Peyer's patch (tissue), 4 donors: ENCODE measurements at places on chromosomes 7 and 10. TPM values are rescaled to one million over a fixed set of nuclear protein-coding genes. Genes with fewer than 3 reads are reported as not detected.

Gene CCDC136
- 10.3 TPM for total RNA-seq

GRCh38 chr10:132868995-132869394 lies 73.4 kb downstream of the CFAP46 start:
- DNase-seq: peak; percentile 16

GRCh38 chr7:30240106-30240800 lies 44.1 kb upstream of the ZNRF2 start:
- DNase-seq: no peak

DNA sequence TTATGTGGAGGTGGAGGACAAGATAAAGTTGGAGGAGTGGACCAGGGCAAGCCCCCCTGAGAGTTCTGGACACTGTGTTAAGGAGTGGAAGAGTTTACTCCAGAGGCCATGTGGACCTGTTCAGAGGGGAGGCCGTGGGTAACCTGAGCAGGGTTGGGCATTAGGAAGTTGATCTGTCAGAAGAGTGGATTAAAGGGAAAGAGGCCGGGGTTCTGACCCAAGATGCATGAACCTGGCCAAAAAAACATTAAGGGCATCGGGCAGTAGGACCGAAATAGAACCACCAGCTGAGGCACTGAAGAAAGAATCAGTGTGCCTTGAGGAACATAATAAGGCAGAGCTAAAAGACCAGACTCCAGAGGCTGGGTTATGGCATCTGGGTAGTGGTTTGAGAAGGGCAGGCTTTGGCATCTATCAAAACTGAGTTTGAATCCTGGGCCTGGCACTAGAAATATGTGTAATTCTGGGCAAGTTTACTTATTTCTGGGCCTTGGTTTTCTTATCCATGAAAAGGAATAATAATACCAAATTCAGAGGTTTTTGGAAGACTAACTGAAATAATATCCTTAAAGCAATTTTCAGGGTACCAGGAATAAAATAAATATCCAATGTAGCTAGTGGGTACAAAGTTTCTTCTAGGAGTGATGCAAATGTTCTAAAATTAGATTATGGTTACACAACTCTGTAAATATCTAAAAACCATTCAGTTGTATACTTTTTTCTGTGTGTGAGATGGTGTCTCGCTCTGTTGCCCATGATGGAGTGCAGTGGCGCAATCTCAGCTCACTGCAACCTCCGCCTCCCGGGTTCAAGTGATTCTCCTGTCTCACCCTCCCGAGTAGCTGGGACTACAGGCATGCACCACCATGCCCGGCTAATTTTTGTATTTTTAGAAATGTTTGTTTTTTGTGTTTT lies 10.9 kb upstream of the FRAT1 start:
- DNase-seq: no peak

DNA sequence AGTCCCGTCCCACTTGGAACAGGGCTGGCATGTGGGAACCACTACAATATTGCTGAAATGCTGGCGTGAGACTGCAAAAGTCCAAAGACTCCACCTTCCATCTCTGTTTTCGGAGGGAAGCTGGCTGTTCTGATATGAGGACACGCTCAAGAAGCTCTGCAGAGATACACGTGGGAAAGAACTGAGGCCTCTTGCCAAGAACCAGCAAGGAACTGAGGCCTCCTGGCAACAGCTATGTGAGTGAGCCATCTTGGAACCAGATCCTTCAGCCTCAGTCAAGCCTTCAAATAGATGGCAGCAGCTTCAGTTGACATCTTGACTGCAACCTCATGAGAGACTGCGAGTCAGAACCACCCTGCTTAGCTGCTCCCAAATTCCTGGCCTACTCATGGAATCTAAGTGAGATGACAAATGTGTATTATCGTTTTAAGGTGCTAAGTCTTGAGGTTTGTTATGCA lies 30.8 kb downstream of the SGMS1 start:
- no peak for DNase-seq

Gene PLPP4
- total RNA-seq: not detected

GRCh38 chr10:5462841-5463293 lies 36.5 kb downstream of the CALML5 start:
- DNase-seq: no peak

DNA sequence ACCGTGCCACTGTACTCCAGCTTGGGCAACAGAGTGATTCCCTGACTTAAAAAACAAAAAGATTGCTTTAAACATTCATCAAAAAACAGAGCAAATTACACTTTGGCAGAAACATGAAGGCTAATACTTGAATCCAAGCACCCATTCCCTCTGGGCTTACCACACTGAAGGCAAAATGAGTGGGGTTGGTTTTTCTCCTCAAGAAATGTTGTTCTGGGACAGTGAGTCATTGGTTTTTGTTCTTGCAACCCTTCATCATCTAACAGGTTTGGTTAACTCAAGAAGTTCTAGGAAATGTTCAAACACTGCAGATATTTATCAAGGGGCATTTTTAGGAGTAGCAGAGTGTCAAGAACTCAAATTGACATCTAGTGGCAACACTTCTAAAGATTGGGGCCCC lies 60.5 kb downstream of the KIAA1217 start:
- no peak for DNase-seq

DNA sequence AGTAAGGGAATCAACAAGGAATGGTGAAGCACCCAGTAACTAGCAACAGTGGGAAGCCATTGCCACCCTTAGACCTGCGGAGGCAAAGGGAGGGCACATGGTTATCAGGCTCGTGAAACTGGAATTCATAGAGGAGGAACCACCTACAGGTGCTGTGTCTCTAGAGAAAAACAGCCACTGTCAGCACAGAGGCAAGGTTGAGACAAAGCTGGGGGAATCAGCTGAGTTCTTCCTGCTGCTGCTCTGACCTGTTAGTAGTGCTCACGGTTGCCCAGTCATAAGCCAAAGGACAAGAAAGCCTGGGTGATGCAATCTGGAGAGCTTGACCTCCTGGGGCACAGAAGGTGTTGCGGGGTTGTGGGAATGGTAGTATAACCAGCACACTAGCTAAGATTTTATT lies 110.1 kb downstream of the TPST1 start:
- DNase-seq: no peak

- DNase-seq: no peak
Measured at GRCh38 chr10:102791754-102792395, 45.3 kb downstream of the CYP17A1 start.

- DNase-seq: no peak
Measured at GRCh38 chr10:6637053-6637452, 57.0 kb upstream of the PRKCQ start.

DNA sequence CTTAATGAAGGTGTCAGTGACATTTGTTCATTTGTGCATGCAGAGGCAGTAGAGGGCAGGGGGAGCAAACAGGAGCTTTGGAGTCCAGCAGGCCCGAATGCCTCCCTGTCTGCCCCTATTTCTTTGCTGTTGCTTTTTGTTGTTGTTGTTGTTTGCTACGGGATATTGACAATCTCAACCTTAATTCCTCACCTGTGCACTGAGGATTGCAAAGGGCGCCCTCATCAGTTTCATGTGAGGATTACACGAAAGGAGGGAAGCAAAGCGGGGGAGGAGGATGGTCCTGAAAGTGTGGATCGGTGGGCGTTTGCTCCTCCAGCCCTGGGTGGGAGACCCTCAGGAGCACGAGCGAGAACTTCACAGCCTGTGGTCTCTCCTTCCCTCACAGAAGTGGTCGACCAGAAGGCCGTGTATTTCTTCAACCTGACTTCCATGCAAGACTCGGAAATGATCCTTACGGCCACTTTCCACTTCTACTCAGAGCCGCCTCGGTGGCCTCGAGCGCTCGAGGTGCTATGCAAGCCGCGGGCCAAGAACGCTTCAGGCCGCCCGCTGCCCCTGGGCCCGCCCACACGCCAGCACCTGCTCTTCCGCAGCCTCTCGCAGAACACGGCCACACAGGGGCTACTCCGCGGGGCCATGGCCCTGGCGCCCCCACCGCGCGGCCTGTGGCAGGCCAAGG lies 9.6 kb downstream of the GDF10 start:
- no peak for DNase-seq

DNA sequence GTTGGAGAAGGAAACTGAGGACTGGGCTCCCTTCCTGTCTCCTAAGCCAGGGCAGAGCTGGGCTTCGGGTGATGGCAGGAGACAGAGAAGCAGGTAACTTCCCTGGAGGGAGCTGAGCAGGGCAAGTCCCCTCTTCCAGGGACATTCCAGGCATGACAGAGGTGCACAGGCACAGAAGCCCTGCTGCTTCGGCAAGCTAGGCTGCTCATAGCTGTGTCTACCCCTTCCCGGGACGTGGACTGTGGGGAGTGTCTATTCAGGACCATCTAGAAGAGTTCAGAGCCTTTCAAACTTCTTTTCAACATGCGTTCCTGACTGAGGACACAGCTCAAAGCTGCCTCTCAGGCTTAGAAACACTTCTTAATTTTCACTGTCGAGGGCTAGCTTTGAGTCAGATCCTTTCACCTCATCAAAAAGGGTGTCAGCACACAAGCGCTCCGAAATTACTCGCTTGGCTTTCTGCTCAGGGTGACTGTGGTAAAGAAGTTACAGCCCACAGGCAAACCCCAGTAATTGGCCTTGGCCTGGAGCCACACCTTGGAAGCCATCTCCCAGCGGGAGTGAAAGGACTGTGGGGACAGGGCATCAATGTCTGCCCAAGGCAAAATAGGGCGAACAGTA lies 63.7 kb upstream of the STEAP1B start:
- no peak for DNase-seq

Gene PARD3
- total RNA-seq: 48.2 TPM

DNA sequence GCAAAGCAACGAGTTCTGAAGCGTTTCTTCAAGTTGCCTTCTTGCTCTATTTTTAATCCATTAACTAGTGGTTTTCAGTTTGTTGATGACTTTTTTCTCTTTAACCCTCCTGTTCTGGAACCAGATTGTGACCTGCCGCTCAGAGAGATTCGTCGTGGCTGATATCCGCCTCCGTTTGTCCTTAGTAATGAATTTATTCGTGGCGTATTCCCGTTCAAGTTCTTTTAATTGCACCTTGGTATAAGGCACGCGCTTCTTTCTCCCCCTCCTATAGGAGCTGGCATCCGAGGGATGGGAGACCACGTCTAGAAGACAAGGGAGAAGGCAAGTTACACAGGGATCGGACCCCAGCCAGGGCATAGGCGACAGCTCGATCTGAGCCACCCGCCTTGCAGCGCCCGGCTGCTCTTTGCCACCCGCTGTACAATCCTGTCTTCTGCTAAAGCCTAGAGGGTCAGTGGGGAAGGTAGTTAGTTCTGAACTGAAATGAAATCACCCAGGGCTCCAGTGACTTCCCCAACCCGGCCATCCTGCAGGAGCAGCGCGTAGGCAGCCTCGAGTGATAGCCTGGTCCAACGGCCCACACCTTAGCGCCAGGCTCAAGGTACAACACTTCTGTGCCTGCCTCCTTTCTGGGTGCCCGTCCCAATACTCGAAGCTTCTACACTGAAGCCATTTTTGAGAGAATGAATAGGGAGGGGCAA lies 1.6 kb downstream of the HOXA13 start:
- no peak for DNase-seq

GRCh38 chr7:25844102-25844870 lies 307.7 kb upstream of the NFE2L3 start:
- no peak for DNase-seq

Gene SDK1
- 13.5 TPM for total RNA-seq

GRCh38 chr7:17142831-17143541 lies 155.5 kb upstream of the AHR start:
- no peak for DNase-seq

DNA sequence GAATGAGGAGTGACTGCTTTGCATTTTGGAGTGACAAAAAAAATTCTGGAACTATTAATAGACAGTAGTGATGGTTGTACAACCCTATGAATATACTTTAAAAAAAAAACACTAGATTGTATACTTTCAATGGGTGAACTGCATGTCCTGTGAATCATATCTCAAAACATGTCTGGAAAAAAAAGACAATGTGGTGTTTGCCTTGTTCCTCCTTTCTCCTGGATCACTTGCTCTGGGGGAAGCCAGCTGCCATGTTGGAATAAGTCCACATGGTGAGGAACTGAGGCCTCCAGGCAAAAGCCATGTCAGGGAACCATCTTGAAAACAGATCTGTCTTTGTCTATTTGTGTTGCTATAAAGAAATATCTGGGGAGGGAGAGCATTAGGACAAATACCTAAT lies 39.5 kb upstream of the YAE1 start:
- DNase-seq: no peak

DNA sequence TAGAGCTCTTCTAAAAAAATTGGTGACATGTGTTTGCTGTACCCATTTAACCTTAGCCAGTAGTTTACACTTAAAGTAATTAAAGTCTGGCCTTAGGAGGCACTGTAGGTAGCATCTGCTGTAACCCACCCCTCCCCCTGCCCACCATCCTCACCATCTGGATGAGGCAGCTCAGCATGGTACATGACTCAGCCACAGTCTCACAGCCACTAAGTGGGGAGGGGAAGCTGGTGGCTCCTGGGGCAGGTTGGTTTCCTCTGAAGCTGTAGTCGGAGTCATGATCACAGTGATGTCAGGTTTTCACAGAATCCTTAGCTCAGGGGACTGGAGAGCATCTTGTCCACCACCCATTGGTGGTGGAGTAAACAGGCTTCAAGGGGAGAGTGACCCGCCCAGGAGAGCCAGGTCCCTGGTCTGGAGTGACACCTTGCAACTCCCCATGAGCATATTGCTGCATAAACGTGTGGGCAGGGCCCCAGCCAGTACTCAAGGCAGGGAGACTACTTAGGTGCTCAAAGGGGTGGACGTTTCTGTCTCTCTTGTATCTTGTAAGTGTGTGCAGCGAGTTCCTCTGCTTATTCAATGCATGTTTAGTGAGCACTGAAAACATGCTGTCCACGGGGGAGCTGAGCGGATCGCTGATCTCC lies 125.9 kb downstream of the GRK5 start:
- no peak for DNase-seq

Gene ADARB2
- total RNA-seq: 2.4 TPM

GRCh38 chr7:134771889-134772288 lies 7.5 kb upstream of the CALD1 start:
- no peak for DNase-seq

DNA sequence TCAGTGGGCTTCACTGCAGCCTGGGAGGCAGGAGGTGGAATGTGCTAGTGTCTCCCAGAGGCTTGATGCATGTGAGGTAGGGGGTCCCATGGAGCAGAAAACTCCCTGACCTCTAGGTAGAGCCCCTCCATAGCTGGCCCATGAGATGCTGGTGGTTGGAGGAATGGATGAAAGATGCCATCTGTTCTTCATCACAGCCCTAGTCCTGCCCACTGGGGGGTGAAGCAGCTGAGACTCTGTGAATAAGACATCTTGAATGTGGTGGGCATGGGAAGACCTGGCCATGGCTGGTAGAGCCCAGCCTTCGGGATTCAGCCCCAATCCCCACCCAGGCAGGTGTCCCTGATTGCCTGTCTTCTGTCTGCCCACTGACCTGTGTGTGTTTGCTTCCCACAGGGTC lies 92.5 kb downstream of the COL13A1 start:
- DNase-seq: no peak

Gene STEAP1B
- total RNA-seq: not detected

GRCh38 chr7:123028339-123028738 lies 32.8 kb upstream of the TAS2R16 start:
- DNase-seq: no peak

Gene PTPRN2
- 21.2 TPM for total RNA-seq

Gene LRRC18
- not detected for total RNA-seq

Gene GRB10
- total RNA-seq: 34.3 TPM

Gene CYP2E1
- 5.6 TPM for total RNA-seq

- no peak for DNase-seq
Measured at GRCh38 chr7:30751696-30752273, at the start of gene INMT. TSS of gene INMT (plus strand) at chr7:30752135. CDS start at chr7:30752151, 16 bp downstream.
